ENCODE measurements at places on chromosomes 12 and 14.

DNA sequence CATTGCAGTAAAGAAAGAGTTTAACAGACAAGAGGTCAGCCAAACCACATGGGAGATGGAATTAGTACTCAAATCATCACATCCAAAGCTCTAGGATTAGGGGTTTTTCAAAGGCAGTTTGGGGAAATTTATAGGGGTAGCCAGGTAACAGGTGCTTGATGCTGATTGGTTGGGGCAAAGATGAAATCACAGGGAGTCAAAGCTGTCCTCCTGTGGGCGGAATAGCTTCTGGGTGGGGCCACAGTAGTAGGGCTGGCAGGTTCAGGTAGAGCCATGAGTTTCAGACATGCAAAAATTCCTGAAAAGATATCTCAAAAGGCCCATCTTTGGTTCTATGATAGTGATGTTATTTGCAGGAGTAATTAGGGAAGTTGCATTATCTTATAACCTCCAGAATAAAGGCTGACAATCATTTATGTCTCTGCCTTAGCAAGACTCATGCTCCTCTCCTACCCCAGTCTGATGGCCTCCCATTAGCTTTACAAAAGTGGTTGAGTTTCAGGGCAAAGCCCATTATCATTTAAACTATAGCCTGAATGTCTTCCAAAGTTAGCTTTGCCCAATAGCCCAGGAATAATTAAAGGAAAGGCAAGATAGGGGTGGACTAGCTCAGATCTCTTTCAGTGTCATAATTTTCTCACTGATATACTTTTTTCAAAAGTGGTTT lies 42.1 kb upstream of the CNTN1 start:
- DNase-seq = no peak

DNA sequence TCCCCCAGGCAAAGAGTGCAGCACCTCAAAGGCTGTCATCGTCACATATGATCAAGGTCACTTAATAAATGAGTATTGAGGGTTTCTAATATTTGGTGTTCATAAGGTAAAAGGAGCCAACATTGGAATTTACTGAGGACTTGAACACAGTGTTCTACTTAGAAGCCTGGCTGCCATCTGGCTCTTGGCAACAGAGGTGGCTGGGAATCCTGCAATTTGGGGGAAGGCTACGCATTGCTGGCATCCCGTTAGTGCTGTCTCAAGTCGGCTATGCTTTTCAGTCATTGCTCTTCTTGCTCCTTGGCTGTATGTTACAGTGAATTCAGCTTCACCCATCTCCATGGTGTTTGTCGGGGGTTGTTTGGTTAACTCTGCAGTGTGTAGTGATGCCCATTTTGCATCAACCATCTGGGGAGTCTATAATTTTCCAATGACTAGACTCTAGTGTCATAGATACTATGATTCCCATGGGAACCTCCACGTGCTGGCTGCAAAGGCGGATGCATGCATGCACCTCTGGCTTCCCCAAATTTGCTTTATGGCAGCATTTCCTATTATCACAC lies 12.9 kb upstream of the SLC24A4 start:
- DNase-seq = no peak

DNA sequence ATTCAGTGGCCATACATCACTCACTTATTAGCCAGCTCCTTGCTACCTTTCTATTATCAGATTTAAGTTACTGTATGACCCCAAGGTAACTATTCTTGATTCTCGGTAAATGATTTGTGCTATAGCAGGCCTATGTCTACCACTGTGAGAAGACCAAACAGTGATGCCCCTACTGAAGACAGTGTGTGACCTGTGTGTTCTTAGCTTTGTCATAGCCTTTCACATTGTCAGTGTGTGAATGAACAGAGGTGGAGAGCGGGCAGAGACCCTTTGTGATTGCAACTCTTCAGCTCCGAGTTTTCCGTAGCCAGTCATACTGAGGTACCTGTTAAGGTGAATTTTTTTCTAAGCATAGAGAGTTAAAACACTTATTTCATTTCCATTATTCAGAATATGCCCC lies 294.0 kb downstream of the LRFN5 start:
- DNase-seq = no peak

DNA sequence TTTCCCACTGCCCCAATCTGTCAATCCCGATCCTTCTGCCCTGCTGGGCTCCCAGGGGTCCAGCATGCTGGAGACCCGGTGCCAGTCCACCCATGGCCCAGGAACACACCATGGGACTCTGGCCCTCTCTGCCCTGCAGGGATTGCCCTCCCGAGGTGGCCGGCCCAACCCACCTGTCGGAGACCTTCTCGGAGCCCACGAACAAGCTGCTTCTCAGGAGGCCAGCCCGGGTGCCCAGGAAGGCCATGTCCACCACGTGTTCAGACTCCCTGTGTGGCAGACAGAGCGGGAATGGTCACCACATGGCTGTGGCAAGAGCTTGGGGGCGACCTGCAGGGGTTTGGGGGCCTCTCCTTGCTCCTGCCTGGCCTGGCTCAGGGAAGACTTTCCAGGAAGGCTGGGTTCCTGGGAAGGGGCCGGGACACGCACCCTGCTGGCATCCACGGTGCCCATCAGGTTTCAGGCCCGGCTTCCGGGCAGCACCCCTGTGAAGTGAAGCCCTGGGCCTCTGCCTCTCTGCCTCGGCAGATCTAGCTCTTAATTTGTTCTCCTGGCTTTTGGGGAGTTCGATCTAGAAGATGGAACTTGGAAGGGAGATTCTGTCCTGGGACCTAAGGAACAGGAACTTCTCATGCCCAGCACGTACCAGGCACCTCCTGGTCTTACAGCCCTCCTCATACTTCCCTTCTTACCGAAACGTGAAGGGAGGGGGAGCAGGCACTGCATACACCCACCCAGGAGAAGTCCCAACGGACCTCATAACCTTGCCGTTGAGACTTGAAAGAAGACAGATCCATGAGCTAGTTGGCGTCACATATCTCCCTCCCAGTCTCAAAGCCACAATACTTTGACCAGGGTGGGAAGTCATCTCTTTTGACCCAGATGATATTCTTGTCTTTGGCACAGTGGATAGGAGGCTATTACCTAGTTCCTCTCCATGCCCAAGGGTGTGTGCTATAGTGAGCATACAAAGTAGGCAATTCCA lies 26.3 kb downstream of the LRTM2 start:
- no peak for DNase-seq

DNA sequence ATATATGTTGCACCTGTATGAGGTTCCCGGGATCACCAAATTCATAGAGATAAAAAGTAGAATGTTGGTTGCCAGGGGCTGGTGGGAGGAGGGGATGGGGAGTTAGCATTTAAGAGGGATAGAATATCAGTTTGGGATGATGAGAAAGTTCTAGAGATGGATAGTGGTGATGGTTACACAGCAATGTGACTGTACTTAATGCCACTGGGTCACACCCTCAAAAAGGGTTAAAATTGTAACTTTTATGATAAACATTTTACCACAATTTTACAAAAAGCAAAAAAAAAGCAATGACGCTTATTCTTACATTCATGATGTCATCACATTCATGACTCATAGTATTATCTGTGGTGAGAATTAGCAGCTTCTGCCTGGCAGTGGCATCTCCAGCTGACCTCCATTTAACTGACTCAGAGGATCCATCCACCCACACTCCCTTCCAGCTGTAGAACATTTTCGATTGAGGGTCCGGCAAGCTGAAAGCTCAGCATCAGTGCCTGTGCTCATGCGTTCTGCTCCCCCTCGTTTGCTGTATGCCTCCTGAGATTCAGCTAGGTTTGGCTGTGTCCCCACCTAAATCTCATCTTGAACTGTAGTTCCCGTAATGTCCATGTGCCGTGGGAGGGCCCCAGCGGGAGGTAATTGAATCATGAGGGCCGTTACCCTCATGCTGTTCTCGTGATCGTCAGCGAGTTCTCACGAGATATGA lies 64.8 kb upstream of the TMEM260 start:
- no peak for DNase-seq

- no peak for DNase-seq
Measured at GRCh38 chr12:92065639-92066038, 80.0 kb downstream of the BTG1 start.

GRCh38 chr14:33918256-33918655 lies 32.6 kb downstream of the EGLN3 start:
- no peak for DNase-seq

- peak; percentile 73 for DNase-seq
Measured at GRCh38 chr12:120013659-120014380, 24.8 kb downstream of the BICDL1 start.

- DNase-seq = no peak
Measured at GRCh38 chr14:87045246-87045645, 947.7 kb downstream of the GALC start.

DNA sequence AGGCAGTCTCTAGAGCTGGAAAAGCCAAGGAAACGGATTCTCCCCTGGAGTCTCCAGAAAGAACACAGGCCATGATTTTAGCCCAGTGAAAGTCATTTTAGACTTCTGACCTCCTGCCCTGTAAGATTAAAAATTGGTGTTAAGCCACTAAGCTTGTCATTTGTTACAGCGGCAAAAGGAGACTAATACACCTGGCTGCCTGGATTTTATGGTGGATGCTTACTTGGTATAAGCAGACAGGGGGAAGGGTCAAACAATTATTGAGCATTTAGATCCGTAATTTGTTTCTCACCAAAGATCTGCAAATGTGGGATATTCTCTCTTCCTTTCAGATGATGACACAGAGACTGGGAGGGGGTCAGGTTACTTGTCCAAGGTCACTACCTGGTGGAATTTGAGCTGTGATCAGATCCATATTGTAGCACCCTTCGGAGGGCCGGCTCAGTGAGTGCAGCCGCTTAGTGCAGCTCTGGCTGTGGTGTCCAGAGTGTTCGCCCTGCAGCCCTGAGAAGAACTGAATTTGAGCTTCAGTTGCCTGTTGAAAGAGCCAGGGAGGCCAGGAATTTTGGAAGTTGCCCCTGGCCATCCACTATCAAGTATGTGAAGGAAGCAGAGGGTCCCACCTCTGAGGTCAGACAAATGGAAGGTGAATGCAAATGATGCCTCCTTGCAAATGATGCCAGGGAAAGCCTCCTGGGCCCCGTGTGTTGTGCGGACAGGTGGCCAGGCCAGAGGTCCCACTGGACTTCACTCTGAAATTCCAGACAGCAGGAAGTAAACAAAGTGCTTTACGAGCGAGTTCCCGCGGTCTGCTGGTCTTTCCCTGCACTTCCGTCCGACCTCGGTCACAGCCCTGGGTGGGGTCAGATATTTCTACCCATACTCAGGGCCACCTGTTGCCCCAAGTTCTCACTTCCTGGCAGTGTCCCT lies 15.1 kb downstream of the GLRX5 start:
- DNase-seq = no peak

DNA sequence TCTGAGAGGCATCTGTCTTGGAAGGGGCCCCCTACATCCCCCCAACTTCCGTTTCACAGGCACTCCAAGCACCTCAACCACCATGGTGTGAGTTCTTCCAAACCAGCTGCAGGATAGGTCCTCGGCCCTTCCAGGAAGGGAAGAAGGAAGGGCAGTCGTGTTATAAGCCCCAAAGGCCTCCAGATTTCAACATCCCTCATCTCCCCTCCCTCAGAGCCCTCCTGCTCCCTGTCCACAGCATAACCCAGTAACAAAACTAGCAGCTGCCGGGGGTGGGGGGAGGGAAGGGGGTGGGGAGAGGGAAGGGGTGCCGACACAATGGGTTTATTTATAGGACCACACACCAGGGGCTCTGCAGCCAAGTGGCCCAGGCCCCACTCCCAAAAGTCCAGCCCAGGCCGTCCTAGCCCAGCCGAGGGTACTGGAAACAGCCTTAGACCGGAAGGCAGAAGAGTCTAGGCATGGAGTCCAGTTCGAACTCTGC lies 18.3 kb downstream of the NCKAP5L start:
- DNase-seq = no peak

- DNase-seq = peak; percentile 22
Measured at GRCh38 chr12:98955284-98955683, 310.2 kb downstream of the APAF1 start.

- DNase-seq = no peak
Measured at GRCh38 chr14:99822800-99823455, 29.7 kb downstream of the EML1 start.

GRCh38 chr12:42426746-42427145 lies 100.8 kb downstream of the PPHLN1 start:
- no peak for DNase-seq

DNA sequence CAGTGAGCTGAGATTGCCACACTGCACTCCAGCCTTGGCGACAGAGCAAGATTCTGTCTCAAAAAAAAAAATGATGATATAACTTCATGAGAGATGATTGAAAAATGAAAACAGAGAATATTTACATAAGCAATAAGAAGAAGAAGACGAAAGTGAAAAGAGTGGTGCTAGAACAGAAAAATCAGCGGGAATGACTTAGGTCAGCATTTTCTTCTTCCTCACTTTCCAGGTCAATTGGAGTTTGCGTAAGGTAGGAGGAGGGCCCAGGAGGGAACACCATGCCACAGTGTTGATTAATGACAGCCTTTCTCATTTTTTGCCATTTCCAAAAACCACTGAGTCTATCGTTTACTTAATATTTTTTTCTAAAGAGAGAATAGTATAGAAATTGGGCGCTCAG lies 200.0 kb downstream of the SLC15A4 start:
- no peak for DNase-seq

DNA sequence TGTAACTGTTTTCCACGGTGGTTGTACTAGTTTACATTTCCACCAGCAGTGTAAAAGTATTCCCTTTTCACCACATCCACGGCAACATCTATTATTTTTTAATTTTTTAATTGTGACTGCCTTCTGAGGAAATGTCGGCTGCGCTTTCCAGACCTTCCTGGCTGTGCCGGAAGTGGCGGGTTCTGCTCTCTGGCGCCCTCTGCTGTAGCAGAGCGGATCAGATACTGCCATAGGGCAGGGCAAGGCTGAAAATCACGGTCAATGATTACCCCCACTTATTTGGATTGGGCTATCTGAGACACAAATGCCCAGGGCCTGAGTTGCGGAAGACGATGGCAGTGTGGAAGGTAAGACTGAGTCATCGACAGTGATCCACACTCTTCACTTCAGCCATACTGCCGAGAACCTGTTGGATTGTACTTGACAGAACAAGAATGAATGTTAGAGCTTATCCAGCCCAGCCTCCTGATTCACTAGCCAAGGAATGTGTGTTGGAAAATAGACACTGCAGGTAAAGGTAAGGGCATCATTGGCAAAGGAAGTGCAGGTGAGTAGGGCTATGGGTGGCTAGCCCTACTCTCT lies 124.2 kb downstream of the NTF3 start:
- DNase-seq = no peak

GRCh38 chr12:40117818-40118217 lies 11.9 kb upstream of the SLC2A13 start:
- peak; percentile 50 for DNase-seq

DNA sequence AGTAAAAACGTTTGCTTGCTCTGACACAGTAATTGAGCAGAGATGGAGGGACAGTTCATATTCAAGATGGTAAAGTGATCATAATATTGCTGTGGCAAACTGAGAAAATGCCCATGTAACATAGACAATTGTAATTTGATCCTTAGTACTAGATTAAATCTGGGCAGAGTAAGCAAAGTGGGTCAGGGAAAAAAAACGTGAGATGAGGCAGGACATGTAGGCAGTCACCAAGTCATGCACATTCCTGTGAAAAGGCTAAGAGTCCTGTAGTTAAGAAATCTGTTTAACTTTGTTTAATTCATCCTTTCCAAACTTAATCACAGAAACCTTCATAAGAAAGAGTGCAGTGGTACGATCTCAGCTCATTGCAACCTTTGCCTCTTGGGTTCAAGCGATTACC lies 16.1 kb downstream of the BTBD7 start:
- no peak for DNase-seq
